ENCODE measurements at places on chromosomes 5 and 9.

DNA sequence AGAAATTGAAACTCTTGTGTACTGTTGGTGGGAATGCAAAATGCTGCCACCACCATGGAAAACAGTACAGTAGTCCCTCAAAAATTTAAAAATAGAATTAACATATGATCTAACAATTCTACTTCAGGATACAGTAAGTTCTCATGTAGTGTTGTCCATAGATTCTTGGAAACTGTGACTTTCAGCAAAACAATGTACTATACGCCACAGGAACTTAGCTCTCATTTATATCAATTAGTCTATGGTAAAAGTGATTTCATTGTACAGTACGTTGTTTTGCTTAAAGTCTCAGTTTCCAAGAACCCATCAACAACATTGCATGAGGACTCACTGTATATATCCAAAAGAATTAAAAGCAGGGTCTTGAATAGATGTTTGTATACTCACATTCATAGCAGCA, 233.5 kb upstream of the GAS1 start:
- no peak for DNase-seq

DNA sequence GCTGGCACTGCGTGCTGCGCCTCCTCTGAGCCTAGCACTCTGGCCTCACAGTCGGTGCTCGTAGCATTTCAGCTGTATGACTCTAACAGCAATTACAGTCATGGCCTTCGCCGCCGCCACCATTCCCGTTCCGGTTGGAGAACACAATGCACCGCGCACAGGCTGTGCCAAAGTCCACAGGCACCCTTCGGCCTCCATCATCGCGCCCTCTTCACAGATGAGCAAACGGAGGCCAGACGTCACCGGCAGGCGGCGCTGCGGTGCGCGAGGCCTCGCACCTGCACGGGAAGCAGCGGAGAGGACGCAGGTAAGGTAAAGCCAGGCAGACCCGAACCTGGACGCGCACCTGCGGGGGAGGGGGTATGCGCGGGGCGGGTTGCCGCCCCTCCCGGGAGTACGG, 128.9 kb downstream of the BARX1 start:
- peak; percentile 11 for DNase-seq

DNA sequence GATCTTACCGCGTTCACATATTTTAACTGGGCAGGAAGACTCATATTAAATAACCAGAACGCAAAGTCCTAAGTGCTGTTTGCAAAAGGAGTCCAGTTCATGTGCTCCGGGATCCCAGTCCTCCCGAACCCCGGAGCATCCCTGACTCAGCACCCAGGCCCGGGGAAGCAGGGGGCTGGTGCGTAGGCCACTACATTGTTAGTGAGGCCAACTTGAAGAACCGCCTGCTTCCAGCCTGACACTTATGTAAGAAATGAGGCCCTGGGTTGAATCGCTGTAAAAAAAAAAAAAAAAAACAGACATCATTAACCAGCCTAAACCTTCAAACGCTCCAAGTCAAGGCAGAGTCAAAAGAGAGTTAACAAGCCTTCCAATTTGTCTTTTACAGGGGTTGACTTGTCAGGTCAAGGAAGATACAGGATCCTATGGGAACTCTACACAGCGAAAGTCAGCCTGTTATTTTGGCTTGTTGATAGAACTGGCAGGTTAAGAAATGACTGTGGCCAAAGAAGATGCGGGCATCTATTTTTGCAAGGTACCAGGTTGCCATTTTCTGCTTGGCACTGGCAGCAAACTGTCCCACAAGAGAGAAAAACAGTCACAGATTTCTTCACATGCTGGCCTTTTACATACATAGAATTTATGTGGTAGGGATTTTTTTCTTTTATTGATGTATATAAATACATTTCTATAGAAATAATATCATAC, 93.3 kb downstream of the ACTL7B start:
- DNase-seq: no peak

DNA sequence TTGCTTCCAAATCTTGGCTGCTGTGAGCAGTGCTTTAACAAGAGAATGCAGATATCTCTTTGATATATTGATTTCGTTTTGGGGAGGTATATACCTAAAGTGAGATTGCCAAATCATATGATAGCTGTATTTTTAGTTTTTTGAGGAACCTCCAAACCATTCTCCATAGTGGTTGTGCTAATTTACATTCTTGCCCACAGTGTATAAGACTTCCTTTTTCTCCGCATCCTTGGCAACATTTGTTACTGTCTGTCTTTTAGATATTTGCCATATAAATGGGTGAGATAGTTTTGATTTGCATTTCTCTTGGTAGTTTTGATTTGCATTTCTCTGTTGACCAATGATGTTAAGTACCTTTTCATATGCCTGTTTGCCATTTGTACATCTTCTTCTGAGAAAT, 10.0 kb upstream of the PLK2 start:
- DNase-seq: no peak

GRCh38 chr5:167284222-167284890, 1007.1 kb upstream of the WWC1 start:
- no peak for DNase-seq

- no peak for DNase-seq
Observed at GRCh38 chr9:134659688-134660131, 18.1 kb downstream of the COL5A1 start.

- no peak for DNase-seq
Observed at GRCh38 chr5:137205231-137206027, 293.7 kb downstream of the SPOCK1 start.

DNA sequence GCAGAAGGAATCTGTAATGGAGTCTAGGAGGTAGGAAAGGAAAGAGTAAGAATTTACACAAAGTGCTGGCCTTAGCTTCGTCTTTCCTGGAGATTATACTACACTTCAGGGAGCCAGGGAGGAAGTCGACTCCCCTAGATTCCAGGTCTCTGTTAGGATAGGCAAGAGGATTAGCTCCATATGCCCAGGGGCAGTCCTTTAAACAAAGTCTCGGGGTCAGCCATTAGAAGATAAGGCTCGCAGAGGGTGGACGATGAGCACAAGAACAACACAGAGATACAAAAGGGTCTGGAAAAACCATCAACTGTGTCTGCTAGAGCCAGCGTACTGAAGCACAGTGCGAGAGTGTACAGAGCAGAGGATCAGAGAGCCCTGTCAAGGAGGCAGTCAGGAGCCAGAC, 344.7 kb upstream of the TNC start:
- DNase-seq: no peak

GRCh38 chr5:52748590-52748989, 39.1 kb upstream of the ITGA1 start:
- no peak for DNase-seq

DNA sequence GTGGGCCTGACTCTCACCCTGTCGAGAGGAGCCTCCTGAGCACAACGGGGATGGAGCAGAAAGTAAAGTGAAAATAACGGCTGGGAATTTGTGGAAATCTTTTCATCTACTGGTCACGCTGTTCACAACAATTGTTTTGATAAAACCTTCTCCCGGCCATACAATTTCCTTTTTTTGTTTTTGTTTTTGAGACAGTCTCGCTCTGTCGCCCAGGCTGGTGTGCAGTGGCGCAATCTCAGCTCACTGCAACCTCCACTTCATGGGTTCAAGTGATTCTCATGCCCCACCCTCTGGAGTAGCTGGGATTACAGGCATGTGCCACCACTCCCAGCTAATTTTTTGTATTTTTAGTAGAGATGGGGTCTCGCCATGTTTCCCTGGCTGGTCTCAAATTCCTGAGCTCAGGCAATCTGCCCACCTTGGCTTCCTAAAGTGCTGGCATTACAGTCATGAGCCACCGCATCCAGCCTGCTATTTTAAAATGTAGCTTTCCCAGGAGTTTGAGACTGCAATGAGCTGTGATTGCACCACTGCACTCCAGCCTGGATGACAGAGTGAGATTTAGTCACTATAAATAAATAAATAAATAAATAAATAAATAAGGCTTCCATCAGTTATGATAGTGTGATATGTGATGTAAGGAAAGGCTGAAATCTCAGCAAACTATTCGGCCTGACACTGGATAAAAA, 73.5 kb upstream of the PTGER4 start:
- no peak for DNase-seq

GRCh38 chr9:113481176-113481787, 17.8 kb downstream of the RGS3 start:
- DNase-seq: no peak

DNA sequence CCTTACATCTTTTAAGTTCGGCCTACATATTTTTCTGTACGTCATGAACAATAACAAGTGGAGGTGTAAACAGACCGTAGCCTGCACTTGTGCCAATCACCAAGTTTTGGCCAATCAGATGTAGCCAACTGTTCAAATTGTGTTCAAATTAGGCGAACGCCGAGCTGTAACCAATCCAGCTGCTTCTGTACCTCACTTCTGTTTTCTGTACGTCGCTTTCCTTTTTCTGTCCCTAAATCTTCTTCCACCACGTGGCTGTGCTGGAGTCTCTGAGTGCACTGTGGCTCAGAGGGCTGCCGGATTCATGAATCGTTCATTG, 26.4 kb downstream of the TRIM14 start:
- DNase-seq: no peak

DNA sequence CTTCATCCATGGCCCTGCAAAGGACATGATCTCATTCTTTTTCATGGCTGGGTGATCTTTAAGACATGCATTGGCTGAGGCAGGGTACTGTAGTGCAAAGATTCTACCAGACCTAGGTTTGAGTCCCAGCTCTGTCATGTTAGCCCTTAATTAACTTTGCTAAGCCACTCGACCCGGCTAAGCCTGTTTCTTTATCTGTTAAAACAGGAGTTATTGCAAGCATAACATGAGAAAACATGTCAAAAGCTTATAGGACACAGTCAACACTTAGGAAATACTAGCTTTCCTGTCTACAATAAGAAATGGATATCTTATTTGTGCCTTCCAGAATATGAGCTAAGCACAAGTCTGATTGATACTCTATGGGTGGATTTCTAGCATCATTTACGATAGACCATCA, 92.6 kb downstream of the RASEF start:
- DNase-seq: no peak

GRCh38 chr9:3768286-3768685, 242.5 kb upstream of the RFX3 start:
- DNase-seq: no peak

DNA sequence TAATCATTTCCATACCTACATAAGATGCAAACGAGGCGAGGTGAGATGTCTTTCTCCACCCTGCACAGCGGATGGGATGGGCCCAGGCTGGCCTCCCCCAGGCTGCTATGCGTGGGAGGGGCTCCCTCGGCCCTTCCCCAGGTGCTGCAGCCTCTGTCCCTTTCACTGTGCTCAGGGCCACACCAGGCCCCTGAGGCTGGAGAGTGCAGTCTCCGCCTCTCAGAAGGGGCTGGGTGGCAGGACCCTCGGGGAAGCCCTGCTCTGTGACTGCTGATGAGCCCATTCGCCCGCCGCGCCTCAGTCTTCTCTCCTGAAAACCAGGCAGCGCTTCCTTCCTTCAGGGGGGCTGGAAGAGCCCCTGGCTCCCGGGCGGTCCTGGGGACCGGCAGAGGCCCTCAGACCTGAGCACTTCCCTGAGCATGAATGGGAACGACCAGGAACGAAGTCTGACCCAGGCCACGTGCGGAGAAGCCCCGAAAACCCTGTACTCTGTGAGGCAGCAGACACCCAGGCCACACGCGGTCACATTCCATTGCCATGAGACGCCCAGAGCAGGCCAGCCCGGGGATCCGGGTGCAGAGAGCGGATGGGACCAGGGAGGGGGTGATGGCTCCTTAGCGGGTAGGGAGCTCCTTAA, 21.9 kb upstream of the NOTCH1 start:
- DNase-seq: no peak

- no peak for DNase-seq
Observed at GRCh38 chr9:84590706-84591105, 78.8 kb upstream of the NTRK2 start.

DNA sequence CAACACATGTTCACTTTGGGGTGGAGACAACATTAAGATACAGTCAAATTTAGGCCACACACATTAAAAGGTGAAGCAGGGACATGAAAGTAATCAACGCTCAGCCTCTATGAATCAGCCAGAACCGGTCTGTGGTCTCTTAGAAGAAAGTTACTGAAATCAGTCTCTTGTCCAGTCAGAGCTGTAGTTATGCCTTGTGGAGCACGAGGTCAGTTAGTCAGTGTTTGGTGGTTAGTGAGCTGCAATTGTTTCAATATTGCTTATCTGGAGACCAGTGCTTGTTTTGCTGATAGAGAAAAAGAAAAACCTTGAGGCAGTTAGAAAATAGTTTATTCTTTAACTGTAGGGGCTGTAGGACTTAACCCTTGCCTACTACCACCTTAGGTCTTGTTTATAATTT, 157.8 kb upstream of the RASEF start:
- no peak for DNase-seq

DNA sequence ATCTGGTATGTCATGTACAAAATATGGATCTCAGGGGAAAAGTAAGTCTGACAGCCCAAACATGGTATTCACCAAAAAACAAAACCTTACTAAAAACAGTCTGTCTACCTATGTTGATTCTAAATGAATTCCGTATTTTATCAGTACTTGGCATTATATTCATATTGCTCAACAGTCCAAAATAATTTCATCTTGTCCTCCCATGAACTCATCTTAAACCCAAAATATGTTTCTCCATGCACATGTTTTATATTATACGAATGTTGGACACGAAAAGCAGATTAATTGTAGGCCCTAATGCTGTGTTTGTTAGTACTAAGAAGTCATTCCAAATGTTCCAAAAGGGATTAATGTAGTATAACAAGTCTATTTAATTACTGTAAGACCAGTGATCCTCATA, 20.1 kb downstream of the NFIB start:
- DNase-seq: no peak

DNA sequence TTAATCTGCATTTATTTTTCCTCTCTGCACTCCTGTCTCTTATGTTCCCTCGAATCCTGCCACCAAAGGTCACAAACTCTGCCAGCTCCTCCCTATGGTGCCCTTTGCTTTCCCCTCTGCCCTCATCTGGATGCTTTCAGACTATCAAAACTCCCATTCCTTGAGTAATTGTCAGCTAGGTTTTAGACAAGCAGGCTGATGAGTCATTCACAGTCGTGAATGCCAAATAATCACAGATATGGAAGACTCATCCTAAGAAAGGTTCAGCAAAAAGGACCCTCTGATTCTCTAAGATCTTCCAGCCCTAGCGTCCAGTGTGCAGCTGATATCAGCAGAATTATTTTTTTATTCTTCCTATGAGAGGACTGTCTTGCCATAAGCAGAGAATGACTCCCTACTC, 104.5 kb upstream of the NUDT12 start:
- no peak for DNase-seq

DNA sequence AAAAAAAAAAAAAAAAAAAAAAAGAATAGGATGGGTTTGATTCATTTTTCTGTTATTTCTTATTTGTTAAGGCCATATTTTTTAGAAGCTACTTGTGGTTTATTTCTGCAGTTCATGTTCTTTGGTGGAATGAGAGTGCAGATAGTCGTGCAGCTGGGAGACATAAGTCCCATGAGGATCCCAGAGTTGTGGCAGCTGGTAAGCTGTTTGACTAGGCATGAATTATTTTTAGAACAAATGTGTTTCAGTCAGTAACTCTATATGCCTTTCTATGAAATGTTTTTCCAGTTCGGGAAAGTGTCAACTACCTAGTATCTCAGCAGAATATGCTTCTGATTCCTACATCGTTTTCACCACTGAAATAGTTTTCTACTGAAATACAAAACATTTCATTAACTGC, 5.0 kb upstream of the NIPSNAP3B start:
- DNase-seq: no peak
